ENCODE measurements at places on chromosomes 2 and 18. TPM values are rescaled to one million over a fixed set of nuclear protein-coding genes. Genes with fewer than 3 reads are reported as not detected.
A peak's percentile ranks its signal among the peaks of the same experiment; 100 is the strongest.

DNA sequence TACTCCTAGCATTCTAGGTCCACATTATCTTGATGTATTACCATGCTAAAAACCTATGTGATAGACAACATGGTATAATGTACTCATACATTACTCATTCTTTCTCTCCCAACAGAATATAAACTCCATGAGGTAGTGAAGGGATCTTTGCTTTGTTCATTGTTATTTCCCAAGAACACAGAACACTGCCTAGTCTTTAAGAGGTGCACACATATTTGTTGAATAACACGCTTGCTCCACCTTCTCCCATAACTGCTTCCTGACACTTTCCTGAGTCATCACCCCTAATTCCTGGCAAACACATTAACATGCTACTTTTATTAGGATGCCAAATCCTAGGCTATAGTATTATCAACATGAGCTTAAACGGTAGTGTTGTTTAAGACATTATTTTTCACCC, 41.3 kb downstream of the REV1 start:
- no peak for DNase-seq

DNA sequence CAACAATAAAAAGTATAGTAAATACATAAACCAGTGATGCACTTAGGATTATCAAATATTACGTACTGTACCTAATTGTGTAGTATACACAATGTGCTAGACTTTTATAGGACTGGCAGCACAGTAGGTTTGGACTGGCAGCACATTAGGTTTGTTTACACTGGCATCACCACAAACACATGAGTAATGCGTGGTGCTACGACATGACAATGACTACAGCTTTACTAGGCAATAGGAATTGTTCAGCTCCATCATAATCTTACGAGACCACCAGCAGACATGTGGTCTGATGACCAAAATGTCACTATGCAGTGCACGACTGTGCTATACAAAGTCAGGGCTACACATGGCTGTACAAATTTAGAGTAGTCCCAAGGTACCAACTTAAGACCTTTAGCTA, 2.3 kb downstream of the MBOAT2 start:
- no peak for DNase-seq

The SERPINB5 gene
- total RNA-seq, result not detected

GRCh38 chr18:845152-845819, 33.2 kb upstream of the YES1 start:
- DNase-seq, result peak; percentile 61

DNA sequence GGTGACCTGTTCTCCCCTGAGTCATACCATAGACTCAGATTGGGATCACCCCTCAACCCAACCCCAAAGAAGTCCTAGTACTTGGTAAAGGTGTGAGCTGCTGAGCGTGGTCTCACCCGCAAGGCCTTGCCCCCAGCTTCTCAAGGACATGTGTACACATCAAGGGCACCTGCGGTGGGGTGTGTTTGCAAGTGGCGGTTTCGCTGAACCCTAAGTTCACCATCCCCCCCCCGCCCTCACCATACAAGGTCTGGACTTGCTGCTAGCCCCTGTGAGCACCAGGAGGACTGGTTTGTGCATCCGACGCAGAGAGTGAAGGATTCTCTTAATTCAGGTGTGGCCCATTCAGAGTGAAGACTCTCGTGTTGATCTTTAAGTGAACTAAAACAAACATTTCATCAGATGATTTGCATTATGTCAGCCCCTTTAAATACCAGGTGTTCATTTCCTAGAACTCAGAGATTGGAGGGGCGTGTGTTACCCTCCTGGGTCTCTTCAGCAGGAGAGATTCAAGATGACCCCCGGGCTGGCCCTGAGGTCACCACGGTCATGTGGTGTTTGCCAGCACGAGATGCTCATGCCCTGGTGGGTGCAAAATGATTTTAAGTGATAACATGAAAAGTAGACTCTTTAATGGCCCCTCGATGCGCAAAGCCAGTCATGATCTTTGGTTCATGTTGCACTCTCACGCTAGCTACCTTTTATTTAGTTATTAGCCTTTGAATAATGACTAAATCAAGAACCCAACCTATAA, 27.8 kb downstream of the MTERF4 start:
- no peak for DNase-seq

GRCh38 chr2:168058675-168059074, 188.7 kb downstream of the STK39 start:
- DNase-seq, result no peak

DNA sequence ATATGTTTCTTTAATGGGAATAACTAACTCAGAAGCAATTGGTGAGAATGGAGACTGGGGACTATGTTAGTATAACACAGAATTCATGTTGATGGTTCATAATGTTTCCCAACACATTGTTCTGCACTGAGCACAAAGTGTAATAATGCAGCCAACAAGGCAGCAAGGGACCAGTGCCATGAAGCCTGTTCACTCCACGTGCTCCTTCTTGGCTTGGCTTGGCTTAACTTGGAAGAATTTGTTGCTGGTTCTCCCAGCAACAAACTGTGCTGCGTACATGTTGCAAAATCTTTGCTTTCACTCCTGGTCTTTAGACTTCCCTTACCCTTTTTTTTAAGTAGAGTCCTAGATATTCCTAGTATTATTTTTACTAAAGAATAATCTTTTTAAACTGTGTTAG, 129.7 kb downstream of the MAP3K20 start:
- peak; percentile 63 for DNase-seq

DNA sequence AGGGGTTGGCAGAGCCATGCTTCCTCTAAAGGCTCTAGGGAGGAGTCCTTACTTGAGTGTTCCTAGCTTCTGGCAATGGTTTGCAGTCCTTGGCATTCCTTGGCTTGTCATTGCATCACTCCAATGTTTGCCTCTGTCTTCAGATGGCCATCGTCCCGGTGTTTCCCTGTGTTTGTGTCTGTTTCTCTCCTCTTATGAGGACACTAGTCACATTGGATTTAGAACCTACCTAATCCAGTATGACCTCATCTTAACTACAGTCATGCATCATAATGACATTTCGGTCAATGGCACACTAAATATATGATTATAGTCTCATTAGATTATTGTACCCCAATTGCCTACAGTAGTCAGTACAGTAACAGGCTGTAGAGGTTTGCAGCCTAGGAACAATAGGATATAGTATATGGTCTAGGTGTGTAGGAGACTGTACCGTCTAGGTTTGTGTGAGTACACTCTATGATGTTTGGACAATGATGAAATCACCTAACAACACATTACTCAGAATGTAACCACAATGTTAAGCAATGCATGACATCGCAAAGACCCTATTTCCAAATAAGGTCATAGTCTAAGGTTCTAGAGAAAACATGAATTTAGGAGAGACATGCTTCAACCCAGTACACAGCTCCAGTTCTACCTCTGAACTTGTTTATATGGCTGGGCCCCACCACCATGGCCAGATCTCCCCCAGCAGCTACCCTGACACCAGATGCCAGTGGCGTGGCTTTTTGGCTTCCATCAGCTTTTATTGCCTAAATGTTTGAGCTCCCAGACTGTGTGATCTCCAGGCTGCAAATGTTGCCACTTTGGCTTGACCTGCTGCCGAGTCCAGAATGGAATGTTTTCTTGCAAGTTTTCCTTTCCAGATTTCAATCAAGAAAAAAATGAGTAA, 22.1 kb downstream of the SRD5A2 start:
- DNase-seq, result no peak

- DNase-seq, result no peak
These were observed 175.7 kb upstream of the ARL4C start for GRCh38 chr2:234672498-234673150.

The PSTPIP2 gene
- 2.9 TPM for total RNA-seq

DNA sequence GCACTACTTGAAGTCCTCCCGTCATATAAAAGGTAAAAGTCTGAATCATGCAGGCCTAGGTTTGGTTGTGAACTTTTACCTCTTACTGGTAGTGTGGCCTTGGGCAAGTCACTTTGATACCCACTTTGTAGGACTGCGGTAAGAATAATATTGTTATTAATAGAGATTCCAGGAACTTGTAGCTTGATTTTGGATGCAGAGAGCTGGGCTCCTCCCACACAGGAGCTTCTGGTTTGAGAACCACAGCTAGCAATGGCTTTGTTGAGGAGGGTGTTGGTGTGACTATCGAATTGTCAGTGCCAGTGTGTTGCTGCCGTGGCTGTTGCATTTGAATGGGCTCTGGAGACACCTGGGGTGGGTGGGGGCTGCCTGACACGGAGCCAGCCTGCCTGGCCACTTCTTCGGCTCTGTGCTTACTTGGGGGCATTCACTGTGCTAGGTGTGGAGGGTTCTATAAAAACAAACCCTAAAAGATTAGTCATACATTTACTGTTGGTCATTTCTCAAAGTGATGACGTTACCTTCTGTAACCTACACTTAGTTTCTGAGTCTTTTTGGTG, 38.5 kb downstream of the ASAP2 start:
- no peak for DNase-seq

- DNase-seq, result no peak
These were observed 94.8 kb upstream of the B3GNT7 start for GRCh38 chr2:231300722-231301076.

The COPS9 gene
- total RNA-seq, result 104 TPM

The IL36G gene
- not detected for total RNA-seq

DNA sequence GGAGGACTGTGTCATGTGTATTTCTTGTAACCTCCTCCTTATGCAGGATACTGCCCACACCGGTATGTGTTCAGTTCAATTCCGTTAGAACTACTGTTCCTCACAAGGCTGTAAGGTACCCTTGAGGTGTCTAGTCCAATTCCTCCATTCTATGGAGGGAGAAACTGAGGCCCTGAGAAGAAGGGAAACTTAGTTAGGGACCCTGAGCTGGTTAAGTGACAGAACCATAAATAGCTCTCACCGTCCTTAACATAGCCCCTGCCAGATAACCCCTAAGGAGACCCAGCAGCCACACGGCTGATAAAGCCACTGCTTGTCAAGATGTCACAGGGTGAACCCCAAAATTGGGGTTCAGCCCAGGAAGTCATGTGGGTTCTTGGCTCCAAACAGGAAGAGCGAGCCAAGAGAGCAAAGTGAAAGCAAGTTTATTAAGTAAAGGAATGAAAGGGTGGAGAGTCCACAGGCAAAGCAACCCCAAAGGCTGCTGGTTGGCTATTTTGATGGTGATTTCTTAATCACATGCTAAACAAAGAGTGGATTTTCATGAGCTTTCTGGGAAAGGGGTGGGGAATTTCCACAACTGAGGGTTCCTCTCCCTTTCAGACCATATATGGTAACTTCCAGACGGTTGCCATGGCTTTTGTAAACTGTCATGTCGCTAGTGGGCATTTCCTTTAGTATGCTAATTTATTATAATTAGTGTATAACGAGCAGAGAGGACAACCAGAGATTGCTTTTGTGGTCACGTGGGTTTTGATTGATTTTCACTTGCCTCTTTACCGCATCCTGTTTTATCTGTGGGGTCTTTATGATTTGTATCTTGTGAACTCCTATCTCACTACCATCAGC, 83.4 kb upstream of the RTN4 start:
- DNase-seq, result peak; percentile 29

DNA sequence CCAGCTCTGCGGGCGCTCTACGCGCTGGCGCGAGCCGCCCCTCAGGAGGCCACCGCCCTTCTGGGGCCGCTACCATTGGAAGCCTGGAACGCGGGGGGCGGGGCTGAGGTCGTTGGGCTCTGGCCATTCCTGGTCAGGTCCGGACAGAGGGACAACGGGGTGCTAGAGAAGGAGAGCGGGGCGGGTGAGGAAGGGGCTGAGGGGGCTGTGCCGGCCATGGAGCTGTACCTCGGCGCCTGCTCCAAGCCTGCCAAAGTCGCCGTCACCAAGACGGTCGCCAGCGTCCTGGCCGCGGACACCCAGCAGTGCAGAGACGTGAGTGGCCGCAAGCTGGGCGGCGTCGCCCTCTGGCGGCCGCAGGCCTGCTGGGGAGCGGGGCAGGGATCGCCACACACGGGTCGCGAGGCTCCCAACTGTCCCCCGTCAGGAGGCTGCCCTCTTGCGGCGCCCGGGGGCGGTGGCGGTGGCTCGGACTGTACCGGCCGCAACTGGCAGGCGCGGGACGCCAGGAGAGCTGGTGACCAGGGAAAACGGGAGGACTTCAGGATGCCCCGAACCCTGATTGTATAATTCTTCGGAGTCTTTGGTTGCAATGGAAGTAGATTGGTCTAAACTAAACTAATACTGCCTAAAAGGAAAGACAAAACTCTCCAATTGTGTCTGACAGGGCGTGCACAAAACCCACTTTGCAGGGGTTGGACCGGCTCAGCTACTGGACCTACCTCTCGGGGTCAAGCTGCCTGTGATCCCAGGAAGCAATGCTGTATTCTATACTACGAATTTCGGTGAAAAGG, at the start of gene FSIP2:
Gene FSIP2, plus strand, starts transcription at position 126 of the 794 bp plus-strand sequence. Its CDS starts 91 bp downstream, at position 217.
- peak; percentile 70 for DNase-seq

DNA sequence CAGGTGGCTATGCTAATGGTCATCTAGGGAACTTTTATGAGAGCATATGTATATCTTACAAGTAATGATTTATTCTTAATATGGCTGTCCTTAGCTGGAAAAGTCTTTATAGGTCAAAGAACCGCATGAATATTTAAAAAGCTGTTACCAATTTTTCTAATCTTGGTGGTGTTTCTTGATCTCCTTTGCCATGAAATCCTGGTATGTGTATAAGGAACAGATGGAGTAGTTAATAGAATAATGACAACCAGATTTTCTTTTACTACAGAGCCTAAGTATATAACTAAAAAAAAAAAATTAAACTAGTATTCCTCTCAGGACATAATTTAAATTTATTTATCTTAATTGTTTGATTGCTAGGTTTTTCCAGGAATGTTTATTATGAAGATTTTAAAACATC, 74.5 kb downstream of the RHBDD1 start:
- no peak for DNase-seq

DNA sequence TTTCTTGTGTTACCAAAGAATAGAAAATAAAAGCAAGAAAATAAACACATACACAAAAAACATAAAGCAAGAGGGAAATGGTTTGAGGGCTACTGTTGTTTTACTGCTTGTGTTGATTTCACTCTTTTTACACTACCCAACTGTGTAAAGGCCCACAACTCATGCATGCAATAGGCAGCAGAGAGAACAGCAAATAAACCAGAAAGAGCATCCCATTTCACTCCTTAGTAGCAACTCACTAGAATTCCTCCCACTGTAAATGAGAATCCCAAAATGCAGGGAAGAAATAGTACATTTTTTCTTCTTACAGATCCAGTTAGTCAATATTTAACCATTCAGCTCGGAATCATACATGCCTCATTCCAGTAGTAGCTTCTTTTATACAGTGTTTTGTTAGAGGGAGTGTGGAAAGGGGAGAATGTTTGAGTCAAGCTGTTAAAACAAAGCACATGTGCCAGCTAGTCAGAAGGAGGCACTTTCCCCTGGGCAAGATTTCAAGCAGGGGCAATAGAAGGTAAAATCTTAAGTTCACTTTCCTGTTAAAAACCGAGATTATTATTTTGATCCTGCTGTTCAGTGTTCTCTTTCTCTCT, 147.2 kb upstream of the FAM98A start:
- DNase-seq, result no peak

DNA sequence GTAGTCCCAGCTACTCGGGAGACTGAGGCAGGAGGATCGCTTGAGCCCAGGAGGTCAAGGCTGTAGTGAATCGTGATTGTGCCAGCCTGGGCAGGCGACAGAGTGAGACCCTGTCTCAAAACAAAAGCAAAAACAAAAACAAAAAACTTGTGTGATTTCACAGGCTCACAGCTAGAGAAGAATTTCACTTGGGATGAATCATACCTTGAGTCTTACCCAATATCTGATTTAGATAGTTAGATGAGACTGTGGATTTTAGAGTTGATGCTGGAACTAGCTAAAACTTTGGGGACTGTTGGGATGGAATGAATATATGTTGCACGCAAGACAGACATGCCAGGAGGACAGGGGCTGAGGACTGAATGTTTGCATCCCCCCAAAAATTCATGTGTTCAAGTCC, 4.4 kb downstream of the ANKRD29 start:
- no peak for DNase-seq

GRCh38 chr2:169982929-169983328, 155.7 kb downstream of the UBR3 start:
- no peak for DNase-seq

Measured in stomach (tissue), 19 donors.